ENCODE measurements at places on chromosomes 11 and 22.

DNA sequence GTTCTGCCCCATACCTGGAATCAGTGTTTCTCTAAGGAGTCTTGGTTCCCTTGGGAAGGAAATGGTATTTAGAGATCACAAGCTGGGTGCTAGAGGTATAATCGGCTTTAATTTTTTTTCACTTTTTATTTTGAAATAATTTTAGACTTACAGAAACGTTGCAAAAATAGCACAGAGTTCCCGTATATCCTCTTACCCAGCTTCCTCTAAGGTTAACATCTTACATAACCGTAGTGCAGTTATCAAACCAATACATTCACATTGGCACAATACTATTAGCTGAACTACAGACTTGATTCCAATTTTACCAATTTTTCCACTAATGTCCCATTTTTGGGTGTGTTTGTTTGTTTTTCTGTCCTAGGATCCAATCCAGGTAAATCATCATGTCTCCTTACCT lies 63.8 kb downstream of the RBX1 start:
- DNase-seq = no peak

DNA sequence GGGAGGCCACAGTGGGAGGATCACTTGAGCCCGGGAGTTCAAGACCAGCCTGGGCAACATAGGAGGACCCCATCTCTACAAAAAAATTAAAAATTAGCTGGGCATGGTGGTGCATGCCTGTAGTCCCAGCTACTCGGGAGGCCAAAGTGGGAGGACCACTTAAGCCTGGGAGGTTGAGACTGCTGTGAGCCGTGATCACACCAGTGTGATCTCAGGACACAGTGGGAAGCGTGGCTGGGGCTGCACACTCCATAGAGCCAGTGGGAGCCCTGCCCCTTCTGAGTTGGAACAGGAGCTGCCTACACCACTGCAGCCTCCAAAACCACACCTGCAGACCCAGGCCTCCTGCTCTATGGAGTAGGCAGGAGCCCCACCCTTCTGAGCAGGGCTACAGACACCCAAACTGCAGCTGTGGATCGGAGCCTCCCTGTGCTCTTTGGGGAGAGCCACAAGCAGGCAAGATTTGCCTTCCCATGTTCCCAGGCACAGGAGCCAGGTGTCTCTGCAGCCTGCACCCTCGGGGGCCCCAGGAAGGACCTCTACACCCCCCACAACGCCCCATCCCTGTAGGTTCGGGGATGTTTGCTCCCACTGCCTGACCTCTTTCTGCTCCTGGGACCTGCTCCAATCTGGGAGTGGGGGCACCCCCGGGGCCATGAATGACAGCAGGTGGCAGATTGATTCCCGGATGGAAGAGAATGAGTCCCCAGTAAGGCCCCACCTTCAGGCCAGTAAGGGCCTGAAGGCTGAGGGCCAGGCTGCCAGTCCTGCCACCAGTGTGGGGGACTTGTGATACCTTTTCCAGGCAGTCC lies 245.4 kb downstream of the BUD13 start:
- no peak for DNase-seq

DNA sequence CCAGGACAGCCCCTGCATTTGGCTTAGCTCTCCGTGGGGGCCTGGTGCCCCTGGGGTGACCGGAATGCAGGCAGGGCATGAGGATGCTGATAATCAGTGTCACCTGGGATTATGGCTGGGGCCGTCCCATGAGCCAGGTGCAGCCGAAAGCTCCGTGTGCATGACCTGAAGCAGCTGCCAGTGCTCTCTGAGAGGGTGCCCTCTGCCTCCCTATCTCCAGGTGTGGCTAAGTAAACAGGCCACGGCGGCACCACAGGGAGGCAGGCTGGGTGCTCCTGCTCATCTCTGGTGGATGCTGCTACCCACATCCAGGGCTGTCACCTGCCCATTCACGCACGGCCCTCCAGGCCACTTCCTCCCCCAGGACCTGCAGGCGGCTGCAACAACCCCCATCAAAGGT lies 29.8 kb downstream of the DUSP8 start:
- no peak for DNase-seq

GRCh38 chr11:40370821-40371616 lies 1088.4 kb downstream of the LRRC4C start:
- no peak for DNase-seq

GRCh38 chr22:46866591-46866990 lies 104.1 kb downstream of the TBC1D22A start:
- DNase-seq = peak; percentile 95

GRCh38 chr11:68335683-68336082 lies 23.3 kb downstream of the LRP5 start:
- DNase-seq = no peak

GRCh38 chr11:11243590-11244469 lies 109.2 kb downstream of the CSNK2A3 start:
- DNase-seq = peak; percentile 1

DNA sequence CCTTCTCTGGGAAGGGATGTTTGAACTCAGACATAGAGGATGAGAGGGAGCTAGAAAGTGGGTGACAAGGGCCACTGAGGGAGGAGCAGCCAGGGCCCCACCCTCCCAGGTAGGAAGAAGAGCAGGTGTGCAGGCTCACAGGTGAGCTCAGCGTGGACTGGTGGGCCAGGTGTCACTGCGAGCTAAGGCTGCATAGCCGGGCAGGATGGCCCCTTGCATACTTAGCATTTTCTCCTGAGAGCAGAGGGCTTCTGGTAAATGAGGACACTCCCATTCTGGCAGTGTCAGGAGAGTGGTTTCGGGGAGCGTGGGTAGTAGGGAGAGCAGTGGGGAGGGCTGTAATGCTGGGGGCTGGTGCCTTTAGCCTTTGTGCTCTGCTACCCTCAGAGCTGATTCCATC lies 843.4 kb downstream of the TBC1D22A start:
- no peak for DNase-seq

- DNase-seq = no peak
Observed at GRCh38 chr11:3926458-3927095, 71.1 kb downstream of the STIM1 start.

DNA sequence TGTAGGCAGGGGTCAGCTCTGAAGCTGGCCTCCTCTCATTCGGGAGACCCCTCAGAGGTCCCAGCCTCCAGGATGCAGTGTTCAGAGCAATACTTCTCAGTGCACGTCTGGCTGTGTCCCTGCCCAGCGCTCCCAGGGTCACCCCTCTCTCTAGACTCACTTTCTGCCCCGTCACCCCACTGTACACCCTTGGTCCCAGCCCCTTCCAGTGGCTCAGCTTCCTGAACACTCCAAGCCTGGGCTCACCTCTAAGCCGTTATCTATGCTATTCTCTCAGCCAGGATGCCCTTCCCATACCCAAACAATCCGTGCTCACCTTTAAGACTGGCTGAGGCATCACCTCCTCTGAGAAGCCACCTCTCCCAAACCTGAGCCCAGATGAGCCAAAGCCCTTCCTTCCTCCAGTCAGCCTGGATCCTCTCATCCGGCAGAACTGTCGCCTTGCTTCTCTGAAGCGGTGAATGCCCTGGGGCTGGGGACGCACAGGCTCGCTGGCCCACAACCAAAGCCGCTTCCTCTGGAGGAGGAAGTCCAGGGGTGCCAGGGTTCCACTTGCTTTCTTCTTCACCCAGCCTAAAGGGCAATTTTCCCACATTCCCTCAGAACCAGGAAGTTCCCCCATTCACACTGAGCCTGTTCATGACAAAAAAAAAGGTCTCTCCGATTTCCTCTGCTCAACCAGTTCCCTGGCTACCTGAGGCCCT lies 13.7 kb upstream of the CDKN1C start:
- no peak for DNase-seq

DNA sequence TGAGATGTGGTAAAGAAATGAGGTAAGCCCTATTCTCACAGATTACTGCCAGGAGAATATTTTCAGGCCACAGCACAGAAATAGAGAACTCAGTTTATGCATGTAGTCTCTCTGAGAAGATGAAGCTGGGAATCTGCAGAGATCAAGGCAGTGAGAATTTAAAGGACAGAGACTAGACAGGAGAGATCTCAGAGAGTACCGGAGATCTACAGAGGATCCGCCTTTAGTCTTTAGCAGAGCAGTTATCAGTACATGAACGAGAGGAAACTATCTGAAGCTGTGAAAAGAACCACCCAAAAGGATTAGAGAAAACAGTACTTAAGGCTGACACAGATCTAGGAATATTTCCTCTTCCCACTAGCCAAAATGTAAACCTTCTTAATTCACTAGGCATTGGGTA lies 101.5 kb downstream of the DLG2 start:
- DNase-seq = no peak

GRCh38 chr22:47123006-47123826 lies 360.8 kb downstream of the TBC1D22A start:
- no peak for DNase-seq
